ENCODE measurements at places on chromosomes 5 and 9.

GRCh38 chr5:17384181-17384580 is 113.8 kb upstream of the TAF11L2 start:
- no peak for DNase-seq

DNA sequence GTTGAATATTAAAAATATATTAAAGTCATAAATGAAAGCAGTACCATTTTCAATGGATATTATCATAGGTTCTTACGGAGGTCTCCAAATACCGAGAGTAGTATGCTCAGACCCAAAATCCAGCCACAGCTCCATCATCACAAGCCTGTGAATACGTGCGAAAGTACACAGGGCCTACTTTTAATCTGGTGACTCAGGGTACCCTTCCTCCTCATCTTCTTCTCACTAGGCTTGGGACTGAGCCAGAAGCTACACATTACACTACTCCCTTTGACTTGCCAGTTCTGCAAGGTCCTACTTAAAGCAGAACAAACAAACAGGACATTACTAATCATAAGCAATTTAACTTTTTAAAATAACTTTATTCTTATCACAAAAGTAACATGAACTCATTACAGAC is 7.6 kb upstream of the RIC1 start:
- peak; percentile 50 for DNase-seq

DNA sequence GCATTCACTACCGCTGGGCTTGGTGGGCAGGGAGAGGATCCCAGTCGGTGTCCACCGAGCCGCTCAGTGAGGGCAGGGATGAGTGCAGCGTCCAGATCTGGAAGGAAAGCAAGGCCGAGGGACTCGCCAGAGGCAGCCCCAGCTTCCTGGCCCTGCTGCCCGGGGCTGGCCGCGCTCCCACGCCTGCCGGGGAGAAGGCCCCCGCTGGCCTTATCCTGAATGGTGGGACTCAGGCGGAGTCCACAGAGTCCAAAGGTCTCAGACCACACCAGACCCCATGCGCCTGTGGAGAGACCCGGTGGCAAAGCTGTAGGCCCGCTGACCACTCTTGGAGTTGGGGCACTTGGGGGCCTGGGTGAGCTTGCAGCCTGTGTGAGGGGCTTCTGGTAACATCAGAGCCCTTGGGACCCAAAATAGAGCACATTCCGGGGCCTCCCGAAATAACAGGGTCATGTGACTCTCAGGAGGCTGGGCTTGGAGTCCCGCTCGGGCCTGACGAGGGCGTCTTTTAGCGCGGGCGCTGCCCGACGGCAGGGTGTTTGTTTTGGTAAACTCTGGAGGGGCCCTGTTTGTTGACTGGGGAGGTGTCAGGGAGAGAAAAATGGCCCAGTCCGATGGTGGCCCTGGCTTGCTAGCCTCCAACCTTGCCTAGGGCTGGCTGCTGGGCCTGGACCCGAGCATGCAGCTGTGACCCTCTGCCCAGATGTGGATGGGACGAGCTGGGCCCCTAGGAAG is 2.8 kb downstream of the RXRA start:
- DNase-seq: peak; percentile 44

DNA sequence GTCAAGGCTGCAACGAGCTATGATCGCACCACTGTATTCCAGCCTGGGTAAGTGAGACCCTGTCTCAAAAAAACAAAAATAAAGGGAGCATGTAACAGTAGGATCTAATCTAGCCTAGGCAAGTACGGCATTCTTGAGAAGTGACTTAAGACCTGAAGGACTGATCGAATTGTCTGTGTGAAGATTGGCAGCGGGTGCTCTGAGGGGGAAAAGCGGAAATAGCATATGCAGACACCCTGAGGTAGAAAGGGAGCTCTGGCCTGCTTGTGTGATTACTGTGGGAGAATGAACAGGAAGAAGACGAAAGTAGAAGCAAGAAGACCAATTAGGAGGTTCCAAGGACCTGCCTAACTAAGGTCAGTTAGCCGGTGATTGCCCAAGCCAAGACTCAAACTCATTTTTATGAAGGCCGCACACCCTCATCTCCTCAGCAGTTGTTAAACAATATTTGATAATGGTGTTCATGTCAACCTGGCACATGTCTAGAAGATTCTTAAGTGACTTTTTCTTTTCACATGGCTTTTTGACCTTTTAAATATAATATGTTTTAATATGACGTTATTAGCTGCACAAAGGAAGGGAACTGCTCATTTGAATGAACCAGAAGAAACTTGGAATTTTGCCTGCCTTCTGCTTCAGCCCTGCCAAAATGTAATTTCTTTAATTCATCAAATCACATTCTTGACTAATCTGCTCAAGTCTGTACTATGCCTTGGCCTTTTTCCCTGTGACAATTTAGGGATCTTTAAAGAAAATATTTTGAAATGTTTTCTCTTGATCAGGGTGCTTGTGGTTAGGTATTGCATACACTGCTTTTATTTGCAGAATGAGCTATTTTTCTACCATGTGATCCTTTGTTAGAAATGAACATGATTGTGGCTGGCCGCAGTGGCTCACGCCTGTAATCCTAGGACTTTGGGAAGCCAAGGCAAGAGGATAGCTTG is 289.2 kb upstream of the DMRT1 start:
- DNase-seq: no peak

GRCh38 chr9:136665704-136666371 is 3.1 kb downstream of the EGFL7 start:
- DNase-seq: no peak

GRCh38 chr9:126838055-126838811 is 22.2 kb upstream of the ZBTB34 start:
- no peak for DNase-seq

DNA sequence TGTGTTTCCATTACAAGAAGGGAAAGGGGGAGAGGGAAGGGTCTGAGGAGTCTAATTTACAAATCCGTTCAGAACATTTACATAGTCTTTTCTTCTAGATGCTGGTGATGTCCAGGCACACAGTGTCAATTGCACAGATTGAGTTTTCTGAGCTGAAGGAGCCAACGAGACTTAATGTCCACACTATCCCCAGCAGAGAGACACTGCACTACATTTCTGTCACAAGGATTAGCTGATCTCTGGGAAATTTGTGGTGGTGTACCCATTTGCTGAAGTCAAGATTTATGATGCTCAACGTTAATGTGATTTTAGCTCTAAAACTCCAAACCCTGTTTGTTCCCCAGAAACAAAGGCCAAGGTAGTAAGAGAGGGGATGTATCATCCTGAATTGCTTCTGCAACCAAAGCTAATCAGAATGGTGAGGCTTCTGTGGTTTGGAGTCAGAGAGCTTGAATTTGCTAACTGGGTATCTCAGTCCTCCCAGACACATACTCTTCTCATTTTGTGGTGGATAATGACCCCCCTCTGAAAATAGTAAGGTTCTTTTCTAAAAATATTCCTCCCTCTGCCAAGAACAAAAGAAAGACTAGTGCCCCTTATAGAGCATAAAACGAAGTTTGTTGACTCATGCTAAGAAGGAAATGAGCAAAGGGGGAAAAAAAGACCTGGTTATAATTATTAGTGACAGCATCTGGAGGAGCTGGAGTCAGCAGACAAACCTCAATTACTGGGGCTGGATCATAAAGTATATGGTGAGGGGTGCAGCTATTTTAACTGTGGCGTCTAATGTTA is 416.9 kb downstream of the PSAT1 start:
- peak; percentile 83 for DNase-seq

Data from AG10803 (cell line).